ENCODE measurements at places on chromosomes 1 and 21.

DNA sequence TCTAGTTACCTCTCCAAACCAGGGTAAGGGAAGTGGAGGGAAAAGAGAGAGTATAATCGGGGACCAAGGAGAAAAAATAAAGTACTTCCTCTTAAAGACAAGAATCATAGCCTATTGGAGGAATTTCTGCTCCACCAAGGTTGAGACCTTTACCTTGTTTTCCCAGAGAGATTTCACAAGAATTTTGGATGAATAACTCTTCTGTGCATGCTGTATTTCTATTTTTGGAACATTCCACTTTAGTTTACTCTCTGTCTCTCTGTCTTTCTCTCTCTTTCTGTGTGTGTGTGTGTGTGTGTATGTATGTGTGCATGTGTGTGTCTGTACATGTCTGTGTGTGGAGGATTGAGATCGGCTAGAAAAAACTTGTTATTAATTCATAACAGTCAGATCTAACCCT is 318.4 kb upstream of the RGS18 start:
- no peak for DNase-seq

- DNase-seq: no peak
Measured at GRCh38 chr1:10761503-10762152, 34.8 kb downstream of the CASZ1 start.

DNA sequence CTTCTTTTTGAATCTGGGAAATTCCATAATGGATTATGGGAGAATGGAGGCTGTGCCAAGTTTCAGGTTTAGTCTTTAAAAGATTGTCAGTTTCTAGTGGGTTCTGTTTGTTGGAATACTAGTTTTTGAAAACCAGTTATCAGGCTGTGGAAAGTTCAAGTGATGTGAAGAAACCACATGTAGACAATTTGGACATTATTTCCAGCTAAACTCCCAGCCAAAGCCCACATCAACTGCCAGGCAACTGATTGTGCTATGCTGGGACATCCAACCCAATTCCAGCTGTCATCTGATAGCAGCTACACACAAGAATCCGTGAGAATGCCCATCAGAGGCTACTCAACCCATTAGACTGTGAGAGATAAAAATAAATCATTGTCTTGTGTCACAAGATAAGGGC is 546.1 kb upstream of the ADAMTS5 start:
- DNase-seq: no peak

DNA sequence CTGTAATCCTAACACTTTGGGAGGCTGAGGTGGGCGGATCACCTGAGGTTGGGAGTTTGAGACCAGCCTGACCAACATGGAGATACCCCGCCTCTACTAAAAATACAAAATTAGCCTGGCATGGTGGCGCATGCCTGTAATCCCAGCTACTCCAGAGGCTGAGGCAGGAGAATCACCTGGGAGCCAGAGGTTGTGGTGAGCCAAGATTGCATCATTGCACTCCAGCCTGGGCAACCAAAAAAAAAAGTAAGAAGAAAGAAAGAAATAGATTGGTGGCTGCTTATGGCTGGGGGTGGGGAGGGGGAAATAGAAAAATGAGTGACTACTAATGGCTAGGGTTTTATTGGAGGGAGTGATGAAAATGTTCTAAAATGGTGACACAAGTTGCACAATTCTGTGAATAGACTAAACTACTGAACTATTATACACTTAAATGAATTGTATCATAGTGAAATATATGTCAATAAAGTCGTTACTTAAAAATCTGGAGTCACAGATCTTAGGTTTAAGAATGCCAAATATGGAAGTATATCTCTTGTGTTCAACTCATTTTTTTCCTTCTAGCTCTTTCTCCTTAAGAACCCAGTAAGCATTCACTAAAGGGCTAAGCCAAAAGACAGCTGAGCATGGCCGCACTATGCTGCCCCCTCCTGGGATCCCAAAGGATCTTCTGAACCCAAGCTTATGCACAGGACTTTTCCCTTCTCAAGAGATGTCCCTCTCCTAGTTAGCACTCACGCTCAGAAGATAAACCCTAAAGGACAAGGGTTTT is 3.2 kb upstream of the NPL start:
- no peak for DNase-seq

DNA sequence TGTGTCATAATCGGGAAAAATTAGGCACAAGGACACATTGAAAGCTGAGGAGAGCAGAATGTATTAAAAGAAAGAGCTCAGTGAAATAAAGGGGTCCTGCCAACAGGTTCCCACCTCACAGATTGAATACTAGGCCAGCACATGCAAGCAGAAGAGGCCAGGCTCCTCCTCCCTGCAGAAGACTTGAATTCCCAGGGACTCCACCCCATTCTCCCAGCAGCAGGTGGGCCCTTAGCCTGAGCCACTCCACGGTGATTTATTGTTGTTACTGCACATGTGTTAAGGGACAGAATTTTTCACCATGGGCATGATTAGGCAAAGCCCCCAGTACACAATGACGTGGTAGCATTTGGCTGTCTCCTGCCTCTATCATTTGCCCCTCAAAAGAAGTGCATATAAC is 1844.7 kb downstream of the NCAM2 start:
- DNase-seq: no peak

- DNase-seq: no peak
Measured at GRCh38 chr1:30262158-30262557, 461.2 kb downstream of the MATN1 start.

DNA sequence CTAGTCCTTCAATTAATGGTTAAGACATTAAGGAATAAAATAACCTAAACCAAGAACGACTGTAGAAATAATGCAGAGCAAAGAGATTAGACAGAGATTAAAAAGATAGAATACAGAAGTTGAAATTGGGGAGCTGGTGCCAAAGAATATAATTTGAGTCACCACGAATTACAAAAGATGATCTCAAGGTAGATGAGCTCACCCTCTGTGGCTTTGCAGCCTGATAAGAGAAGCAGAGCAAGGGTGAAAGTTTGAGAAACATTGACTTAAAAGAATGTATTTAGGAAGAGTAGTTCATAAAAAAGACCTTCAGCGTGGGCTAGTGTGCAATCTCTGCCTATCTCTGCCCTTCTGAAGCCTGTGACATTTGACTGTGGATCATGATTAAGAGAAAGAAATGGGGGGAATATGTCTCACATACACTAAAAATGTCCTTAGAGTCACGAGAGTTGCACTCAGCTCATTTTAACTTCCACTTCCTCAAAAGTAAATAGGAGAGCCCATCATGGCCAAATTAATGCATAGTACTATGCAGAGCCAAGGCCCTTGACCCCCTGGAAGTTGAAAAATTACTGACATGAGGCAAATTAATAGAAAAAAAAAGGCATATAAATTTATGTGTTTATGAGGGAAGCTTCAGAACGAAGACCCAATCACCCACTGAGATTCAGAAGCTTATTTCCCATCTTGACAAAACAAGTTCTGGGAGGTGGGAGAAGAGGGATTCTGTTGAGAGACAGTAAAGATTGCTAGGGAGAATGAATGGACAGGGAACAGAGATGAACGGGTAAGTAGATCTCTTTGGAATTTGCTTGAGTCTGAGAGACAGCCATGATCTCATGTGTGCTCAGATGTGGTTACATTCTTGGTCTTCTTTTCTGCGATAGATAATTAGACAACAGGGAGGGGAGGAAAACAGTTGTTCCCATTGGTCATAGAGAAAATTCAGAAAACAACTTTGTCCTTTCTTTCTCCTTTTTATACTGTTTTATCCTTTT is 395.4 kb upstream of the LRRC7 start:
- no peak for DNase-seq

DNA sequence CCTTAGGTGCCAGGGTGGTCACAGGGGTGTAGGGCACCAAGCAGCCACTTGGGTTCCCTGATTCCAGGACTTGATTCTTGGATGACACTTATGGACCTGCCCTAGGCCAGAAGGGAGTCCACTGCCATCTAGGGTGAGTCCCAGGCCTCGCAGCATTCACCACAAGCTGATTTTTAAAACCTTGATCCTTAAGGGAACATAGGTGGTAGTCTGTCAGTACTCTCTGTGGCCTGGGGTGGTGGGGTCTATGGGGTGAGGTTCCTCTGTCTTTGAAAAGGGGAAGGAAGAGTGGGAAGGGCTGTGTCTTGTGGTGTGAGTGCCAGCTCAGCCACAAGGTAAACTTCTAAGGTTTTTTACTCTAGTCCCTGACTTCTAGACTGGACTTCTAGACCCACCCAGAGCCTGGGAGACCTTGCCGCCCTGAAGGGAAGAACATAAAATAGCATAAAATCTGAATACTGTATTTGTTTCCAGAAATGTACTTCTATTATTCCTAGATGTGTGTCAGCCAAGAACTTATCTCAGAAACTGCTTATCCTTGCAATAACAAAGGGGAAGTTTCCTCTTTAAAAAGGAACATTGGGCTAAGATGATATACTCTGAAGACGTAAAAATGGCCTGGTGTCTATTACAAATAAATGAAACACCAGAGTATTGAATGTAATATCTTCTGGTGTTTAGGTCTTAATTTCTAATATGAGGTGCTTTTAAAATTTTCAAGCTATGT is 757.3 kb downstream of the LTN1 start:
- no peak for DNase-seq

- no peak for DNase-seq
Measured at GRCh38 chr1:34843392-34844251, 15.9 kb downstream of the SMIM12 start.

DNA sequence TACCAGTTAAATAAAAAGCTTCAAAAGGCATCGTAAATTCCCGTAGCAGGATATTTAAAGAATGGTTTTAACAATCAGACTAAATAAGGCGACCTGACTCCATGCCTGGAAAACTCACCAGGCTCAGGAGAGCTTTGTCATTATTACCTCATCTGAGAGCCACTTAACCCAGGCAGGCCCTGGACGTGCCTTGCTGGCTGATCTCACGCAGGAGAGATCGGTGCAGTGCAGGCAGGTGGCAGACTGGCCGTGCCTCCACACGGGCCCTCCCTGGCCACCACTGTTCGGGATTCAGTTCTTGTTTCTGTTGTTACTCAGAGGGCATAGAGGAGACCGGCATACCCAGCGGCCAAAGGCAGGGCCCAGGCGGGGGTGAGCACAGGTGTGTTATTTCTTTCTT is 6.4 kb downstream of the MT1HL1 start:
- DNase-seq: no peak

DNA sequence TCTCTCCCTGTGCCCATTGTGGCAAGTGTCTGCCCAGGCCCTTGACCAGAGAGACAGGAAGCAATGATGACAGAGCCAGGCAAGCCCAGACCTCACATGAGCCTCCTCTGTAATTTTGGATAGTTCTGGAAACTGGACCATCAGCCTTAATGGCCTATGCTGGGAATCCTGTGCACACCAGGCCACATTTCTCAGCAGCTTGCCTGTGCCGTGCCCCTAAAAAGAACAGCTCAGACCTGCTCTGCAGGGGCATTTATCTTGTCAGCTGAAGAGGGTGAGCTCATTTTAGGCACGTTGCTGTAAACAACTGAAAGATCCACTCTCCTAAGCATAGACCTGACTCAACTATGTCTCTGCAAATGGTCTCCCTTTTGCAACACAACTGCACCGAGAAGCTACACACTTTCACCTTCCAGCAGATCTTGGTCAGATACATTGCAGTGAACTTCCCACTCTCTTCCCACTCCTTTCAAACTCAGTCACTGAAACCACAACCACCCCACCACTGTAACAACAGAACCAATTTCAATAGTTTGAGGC is 53.5 kb upstream of the BACH1 start:
- DNase-seq: no peak

- DNase-seq: no peak
Measured at GRCh38 chr1:43481491-43481890, 27.8 kb upstream of the HYI start.

DNA sequence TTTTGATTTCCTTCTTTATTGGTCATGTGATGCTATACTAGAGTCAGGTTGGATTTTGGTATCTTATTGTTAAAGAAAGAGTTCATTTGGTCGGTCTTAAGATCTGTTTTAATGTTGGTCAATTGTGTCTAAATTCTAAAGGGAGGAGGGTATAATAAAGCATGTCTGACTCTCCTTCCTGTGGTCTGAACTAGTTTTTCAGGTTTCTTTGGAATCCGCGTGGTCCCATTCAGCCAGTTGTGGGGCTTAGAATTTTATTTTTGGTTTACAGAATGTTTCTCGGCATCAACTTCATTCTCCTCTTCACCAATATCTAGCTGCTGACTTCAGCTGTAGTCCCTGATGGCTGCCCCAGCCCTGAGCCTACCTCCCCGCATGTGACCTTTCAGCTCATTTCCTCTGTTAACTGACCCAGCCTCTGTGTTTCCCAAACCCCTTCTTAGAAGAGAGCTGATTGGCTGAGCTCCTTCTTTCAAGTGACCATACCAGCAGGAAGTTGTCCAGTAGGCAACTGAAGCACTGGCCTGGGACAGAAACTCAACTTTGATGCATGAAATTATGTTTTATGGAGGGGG is 8.7 kb upstream of the MYOC start:
- DNase-seq: no peak

- no peak for DNase-seq
Measured at GRCh38 chr1:18429654-18430053, 51.1 kb upstream of the KLHDC7A start.

GRCh38 chr1:6625584-6626149 is 999 bp downstream of the THAP3 start:
- DNase-seq: no peak

GRCh38 chr21:42833439-42833815 is 45.9 kb downstream of the WDR4 start:
- DNase-seq: no peak

- DNase-seq: no peak
Measured at GRCh38 chr1:186518395-186518794, 57.5 kb upstream of the PDC start.

- DNase-seq: no peak
Measured at GRCh38 chr1:59329412-59330053, 32.6 kb downstream of the FGGY start.

DNA sequence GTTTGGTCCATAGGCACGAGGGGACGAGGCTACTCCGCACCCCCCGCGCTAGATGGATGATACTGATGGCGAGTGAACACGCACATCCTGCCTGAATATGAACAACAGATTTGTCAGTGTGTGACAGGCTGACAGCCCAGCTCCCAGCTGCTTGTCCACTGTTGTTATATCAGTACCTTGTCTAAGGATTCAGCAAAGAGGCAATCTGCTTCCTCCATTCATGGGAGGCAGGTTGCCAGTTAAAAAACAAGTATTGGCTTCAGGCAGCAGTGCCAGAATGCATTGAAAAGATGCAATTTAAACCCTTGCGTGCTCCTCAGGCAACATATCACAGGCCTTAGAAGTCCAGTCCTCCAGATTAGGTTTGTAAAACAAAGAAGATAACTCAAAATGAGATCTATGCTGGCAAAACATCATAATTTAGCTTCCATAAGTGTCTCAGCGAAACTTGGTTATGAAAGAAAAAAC is 223.3 kb downstream of the GPATCH2 start:
- no peak for DNase-seq

GRCh38 chr21:28754127-28754611 is 238.5 kb downstream of the LTN1 start:
- DNase-seq: no peak
